Sigmoid colon (tissue), 7 donors: ENCODE measurements at places on chromosomes 4 and X. TPM values are rescaled to one million over a fixed set of nuclear protein-coding genes. Genes with fewer than 3 reads are reported as not detected.

The TAF9B gene
- 7.0 TPM for polyA plus RNA-seq

The NPY5R gene
- 0.46 TPM for polyA plus RNA-seq

The PCDH10 gene
- 0.34 TPM for polyA plus RNA-seq

The HOPX gene
- polyA plus RNA-seq = 2.5 TPM

The USP26 gene
- not detected for polyA plus RNA-seq

The CCSER1 gene
- 3.7 TPM for polyA plus RNA-seq

The FBXW7 gene
- 3.7 TPM for polyA plus RNA-seq

The TMEM156 gene
- not detected for polyA plus RNA-seq

The IL3RA gene
- polyA plus RNA-seq = 1.2 TPM

The HMGN5 gene
- polyA plus RNA-seq = 7.5 TPM

The STBD1 gene
- polyA plus RNA-seq = 6.0 TPM

The EVC2 gene
- polyA plus RNA-seq = 0.60 TPM

The HTRA3 gene
- polyA plus RNA-seq = 5.0 TPM

The RHOH gene
- polyA plus RNA-seq = 38.8 TPM

The CFAP99 gene
- not detected for polyA plus RNA-seq

The LONRF3 gene
- 4.2 TPM for polyA plus RNA-seq

The GAGE12J gene
- not detected for polyA plus RNA-seq

The HAUS7 gene
- polyA plus RNA-seq = 18.3 TPM

The GSX2 gene
- not detected for polyA plus RNA-seq

The PAGE5 gene
- polyA plus RNA-seq = not detected

The EREG gene
- 0.92 TPM for polyA plus RNA-seq

The CLDN22 gene
- polyA plus RNA-seq = not detected

The GLOD5 gene
- 10.8 TPM for polyA plus RNA-seq

The SYTL4 gene
- 12.0 TPM for polyA plus RNA-seq

The TEX13D gene
- not detected for polyA plus RNA-seq

The DGAT2L6 gene
- polyA plus RNA-seq = not detected

The CSAG1 gene
- not detected for polyA plus RNA-seq

The TLR1 gene
- 6.5 TPM for polyA plus RNA-seq

The NDP gene
- polyA plus RNA-seq = not detected

The CHRNA9 gene
- not detected for polyA plus RNA-seq

The TBL1X gene
- polyA plus RNA-seq = 10.8 TPM

The DDX60 gene
- polyA plus RNA-seq = 98.5 TPM

The SLC16A2 gene
- 2.6 TPM for polyA plus RNA-seq

The SCML1 gene
- polyA plus RNA-seq = 10.2 TPM

The TCEAL6 gene
- polyA plus RNA-seq = not detected

The XAGE1A gene
- not detected for polyA plus RNA-seq

The GPR78 gene
- polyA plus RNA-seq = 0.04 TPM

The SLC9B1 gene
- not detected for polyA plus RNA-seq

The LRCH2 gene
- polyA plus RNA-seq = 0.23 TPM
